Activated naive CD8-positive, alpha-beta T cell treated with anti-CD3 and anti-CD28 coated beads, Interleukin-2, amount 50 U/mL, for 24 hours (primary cell): ENCODE measurements at places on chromosomes 5 and 9.

GRCh38 chr5:368183-369084 lies 46.9 kb downstream of the AHRR start:
- DNase-seq, result peak; percentile 48

- peak; percentile 51 for DNase-seq
Observed at GRCh38 chr9:136110082-136111061, 8.3 kb downstream of the TMEM250 start.

- DNase-seq, result no peak
Observed at GRCh38 chr5:131810510-131811249, 13.9 kb upstream of the FNIP1 start.

DNA sequence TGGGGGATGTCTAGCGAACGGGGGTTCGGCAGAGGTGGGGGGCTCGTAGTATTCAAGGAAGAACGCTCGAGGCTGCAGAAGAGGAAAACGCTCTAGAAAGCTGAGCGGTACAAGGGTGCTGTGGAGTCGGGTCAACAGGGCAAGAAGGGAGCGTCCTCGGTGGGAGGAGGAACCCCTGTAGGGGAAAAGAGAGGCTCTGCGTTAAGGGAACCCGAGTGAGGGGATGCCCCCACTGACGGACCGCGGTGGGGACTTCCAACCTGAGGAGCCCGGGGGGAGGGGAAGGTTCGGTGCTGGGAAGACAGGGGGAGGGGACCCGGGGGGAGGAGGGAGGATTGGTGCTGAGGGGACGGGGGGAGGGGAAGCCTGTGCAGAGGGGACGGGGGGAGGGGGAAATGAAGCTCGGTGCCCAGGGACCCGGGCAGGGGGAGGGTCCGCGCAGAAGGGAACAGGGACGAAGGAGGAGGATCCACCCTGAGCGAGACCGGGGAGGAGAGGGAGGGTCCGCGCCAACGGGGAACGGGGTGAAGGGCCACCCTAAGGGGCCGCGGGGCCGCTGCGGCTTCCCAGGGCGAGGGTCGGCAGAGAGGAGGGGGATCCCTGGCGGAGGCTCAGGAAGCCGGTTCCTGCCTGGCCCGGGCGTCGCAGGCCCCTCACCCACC lies 621 bp downstream of the NR6A1 start:
- peak; percentile 23 for DNase-seq

DNA sequence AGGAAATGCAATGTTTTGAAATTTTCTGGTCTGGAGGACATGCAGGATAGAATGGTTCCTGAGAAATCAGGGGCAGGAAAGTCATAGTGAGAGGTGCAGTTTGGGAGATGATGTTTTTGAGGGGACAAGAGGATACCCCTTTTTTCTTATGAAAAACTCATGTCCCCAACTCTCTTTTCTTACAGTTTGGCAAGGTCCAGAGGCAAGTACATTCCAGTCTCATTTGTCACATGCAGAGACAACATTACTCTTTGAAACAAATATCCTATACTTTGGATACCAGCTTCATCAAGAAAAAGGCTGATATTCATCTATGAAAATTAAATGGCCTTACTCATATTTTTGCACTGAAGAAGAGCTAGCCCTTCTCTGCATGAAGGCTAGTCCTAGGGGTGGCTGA lies 48.2 kb downstream of the EQTN start:
- DNase-seq, result no peak

DNA sequence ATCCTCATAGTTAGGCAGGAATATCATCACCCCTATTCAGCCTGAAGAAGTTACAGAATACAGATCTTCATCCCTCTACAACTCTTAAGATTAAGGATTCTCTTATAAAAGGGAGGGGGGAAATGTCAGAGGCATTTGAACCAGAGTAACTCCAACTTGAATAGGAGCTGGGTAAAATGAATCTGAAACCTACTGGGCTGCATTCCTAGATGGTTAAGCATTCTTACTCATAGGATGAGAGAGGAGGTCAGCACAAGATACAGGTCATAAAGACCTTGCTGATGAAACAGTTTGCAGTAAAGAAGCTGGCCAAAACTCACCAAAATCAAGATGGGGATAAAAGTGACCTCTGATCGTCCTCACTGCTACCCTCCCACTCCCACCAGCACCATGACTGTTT lies 14.4 kb downstream of the FREM1 start:
- no peak for DNase-seq

GRCh38 chr9:89225587-89225986 lies 47.0 kb upstream of the SHC3 start:
- DNase-seq, result no peak

DNA sequence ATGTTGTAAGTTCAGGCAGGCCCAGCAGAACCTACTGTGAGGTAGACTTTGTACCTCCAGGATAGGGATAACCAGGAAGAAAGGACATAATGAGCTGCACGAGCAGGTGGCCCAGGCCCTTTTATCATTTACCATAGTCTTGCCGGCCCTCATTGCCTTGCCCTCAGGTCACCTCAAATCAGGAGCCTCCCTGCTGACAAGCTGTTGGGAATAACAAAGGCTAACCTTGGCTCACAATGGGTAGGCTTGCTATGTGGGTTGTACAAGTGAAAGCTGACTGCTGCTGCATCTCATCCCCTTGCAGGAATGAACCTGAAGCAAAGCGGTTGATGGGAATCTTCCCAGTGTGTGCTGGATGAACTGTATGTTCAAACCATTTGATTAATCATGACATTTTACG lies 159.5 kb upstream of the ACTBL2 start:
- DNase-seq, result no peak

GRCh38 chr9:32879335-32879734 lies 96.0 kb downstream of the TMEM215 start:
- no peak for DNase-seq

- no peak for DNase-seq
Observed at GRCh38 chr5:38403406-38403805, 145.0 kb downstream of the EGFLAM start.

DNA sequence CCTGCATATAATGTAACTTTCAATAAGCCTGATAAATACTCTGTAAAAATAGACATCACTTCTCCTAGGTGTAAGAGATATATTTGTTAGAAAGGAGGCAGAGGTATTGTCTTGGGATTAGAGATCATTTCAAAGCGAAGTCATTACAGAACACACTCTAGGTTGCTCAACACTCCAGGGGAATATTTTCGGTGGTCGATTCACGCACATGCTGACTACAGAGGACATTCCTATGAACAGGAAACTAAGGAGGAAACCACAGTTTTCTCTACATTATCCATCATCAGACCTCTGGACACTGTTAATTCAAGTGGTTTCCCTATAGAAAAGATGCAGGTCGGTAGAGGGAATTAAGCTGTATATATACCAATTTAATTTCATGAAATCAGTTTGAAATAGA lies 370.0 kb downstream of the NDUFS4 start:
- no peak for DNase-seq

GRCh38 chr5:95872346-95873268 lies 50.1 kb upstream of the GLRX start:
- DNase-seq, result no peak

DNA sequence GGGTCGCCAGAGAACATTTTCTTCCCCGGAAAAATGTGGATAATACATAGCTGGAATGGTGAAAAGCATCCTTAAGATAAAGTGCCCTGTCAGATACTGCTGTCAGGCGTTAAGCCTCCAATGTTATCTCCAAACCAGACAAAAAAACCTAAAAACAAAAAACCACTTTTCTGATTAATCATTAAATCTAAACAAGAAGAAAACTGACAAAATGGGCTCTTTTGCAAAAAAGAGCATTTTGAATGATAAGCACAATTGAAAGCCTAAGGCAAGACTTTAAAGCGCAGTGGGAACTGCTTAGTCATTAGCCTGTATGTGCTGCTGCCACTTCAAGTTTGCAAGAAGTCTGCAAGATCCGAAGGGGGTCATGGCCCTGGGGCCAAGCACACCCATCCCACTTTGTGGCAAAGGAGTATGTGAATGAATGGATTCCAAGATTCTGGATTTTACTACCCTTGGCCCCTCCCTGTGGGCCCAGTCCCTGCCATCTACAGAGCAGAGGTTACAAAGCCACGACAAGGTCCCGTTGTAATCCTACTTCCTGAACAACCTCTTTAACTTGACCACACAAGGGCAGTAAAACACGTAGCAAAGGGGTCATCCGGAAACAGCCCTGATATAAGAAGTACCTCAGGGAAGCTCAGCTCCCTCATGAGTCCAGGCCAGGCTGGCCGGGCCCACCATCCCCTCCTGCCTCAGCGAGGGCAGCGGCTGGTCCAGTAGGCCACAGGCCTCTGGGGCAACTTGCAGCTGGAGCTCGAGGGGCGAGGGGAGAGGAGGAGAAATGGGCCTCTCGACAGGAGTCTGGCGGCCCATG lies 29.7 kb downstream of the SHB start:
- DNase-seq, result no peak

- DNase-seq, result no peak
Observed at GRCh38 chr5:83474991-83475390, 3.4 kb downstream of the VCAN start.

GRCh38 chr5:171945066-171945465 lies 61.4 kb downstream of the FBXW11 start:
- DNase-seq, result no peak

DNA sequence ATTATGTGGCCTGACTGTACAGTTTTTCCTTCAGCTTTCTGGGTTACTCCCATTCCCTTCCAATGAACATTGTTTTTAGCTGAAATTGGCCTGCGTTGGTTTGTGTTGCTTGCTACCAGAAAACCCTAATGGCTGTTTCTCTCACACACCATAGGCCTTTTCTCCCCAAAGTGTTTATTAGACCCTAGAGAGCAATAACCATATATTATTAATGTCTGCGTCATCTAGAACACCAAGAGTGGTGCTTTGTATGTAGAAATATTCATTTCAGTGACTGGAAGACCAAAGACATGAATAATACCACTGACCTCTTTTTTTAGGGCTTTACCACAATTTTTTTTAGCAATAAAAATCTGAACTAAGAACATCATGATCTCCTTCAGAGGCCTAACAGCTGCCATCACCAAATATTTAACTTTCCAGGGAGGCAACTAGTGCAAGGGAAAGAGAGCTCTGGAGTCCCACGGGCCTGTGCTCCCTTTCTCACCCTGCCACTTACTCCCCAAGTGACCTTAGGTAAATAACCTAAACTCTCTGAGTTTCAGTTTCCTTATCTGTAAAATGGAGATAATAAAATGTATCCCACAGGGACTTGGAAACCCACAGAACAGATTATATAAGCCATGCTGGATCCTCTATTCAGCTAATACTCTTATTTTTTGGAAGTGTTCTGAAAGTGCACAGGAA lies 201.9 kb upstream of the ISL1 start:
- DNase-seq, result no peak

- no peak for DNase-seq
Observed at GRCh38 chr5:93022796-93023447, 558.1 kb downstream of the NR2F1-AS1 start.

- DNase-seq, result no peak
Observed at GRCh38 chr9:121268851-121269641, 1.1 kb downstream of the GSN start.

DNA sequence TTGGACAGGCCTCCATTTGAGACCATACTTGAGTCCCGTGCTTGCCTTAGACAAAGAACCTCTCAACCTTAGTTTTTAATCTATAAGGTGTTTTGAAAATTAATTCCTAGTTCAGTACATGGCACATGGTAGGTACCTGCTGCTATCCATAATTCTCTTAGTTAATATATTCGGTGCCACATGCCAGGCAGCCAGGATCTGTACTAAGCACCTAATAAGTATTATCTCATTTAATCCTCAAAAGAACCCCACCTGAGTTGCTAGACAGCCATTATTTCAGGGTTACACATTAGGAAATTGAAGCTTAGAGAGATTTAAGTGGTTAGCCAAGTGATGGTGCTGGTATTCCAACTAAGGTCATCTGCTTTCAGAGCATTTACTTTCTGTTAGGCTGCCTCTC lies 29.9 kb downstream of the NSD1 start:
- no peak for DNase-seq

DNA sequence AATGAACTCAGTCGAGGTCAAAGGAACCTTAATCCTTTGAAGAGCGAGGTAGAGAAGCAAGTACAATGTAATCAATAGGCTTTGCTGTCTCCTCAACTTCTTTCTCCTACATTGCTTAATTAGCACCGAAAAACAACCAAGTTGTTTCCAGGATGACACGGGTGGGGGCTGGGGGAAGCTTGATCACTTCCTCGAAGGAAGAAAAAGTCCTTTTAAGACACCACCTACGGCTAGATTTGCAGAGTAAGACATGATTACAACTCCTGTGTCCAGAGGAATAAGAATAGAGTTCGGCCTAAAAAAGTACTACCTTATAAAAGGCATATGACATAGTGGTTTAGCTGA lies 811 bp upstream of the ARRDC3 start:
- DNase-seq, result peak; percentile 28

GRCh38 chr9:28624771-28625170 lies 1051.5 kb upstream of the C9orf72 start:
- DNase-seq, result no peak

- no peak for DNase-seq
Observed at GRCh38 chr9:8845808-8846207, 1046.2 kb upstream of the DMAC1 start.

DNA sequence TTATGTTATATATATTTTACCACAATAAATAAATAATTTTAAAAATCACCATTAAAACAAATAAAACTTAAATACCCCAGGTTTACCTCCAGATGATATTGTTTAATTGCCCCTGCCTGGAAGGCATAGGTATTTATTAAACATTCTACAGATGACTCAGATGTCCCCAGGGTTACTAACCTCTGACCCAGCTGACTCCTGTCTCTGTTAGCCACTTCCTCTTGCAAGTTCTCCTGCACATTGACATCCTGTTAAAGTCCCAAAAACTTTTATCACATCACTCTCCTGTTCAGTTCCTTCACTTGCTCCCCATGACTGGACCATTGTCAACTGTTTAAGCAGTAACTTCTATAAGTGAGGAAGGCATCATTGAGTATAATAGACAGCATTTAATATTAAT lies 37.0 kb upstream of the RAB3C start:
- DNase-seq, result no peak

DNA sequence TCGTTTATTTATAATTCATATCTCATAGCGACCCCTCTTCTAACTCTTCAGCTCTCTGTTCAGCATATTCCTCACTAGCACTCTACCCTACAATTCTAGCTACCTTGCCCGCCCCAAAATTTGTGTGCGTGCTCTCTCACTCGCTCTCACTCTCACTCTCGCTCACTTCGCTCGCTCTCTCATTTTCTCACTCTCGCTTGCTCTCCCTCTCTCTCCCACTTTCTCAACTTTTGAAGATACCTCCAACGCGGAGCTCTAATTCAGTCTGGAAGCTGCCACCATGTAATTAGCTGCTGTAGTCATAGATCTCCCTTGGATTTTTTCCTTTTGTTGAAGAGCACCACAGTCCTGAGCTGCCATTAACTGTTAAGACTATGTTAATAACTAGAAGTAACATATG lies 30.4 kb downstream of the GPR21 start:
- no peak for DNase-seq

DNA sequence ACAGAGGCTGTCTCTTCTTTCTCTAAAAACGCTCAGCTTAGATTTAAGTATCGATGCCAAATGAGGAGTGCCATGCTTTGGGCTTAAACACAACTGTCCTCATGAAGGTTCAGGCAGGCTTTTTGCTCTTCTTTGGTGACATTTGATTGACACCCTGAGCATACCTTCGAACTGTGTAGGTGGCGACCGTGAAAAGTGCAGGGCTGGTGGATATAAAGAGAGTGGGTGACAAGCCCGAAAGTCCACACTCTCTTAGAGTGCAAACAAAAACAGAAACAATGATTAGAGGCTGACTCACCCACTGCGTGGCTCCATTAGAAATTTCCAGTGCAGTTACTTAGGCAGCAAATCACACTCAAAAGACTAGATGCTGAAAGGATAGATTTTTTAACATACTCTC lies 141.7 kb downstream of the SYK start:
- no peak for DNase-seq
